ENCODE measurements at places on chromosomes 4 and X.

- peak; percentile 9 for DNase-seq
Observed at GRCh38 chr4:83599183-83599582, 63.3 kb downstream of the GPAT3 start.

DNA sequence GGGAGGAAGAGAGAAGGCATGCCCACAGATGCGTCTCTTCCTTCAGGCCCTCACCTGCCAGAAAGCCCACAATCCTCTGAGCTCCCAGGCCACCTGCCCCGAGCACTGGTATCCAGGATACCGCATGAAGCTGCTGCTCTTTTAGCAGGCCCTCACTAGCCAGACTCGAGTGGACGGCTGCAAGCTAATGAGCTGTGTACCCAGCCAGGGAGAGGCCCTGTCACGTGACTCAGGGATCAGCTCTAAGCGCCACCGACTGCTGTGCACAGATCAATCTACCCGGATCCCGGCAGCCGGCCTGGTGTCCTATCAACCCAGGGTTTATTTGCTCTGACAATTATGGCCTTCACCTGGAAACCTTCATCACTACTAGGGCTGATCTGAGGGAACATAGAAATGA is 39.0 kb downstream of the BCOR start:
- DNase-seq = peak; percentile 17

DNA sequence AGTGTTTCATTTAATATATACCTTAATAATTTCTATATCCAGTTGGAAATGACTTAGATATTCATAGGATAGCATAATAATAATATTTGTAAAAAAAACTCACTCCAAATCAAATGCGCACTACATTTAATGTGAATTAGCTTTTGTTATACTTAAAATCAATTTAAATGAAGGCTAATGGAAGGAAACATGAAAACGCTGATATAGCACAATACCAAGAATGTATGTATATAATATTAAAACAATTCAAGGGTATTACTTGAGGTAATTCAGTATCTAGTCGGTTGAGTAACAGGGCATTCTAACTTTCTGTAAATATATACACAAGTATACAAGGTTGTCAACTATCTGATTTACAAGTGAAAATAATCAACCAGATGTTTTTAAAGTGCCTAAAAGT is 307.1 kb upstream of the TEX13C start:
- no peak for DNase-seq

- no peak for DNase-seq
Observed at GRCh38 chr4:63393544-63393943, 1015.7 kb downstream of the TECRL start.

- DNase-seq = no peak
Observed at GRCh38 chr4:8582941-8583654, 2.9 kb downstream of the GPR78 start.

DNA sequence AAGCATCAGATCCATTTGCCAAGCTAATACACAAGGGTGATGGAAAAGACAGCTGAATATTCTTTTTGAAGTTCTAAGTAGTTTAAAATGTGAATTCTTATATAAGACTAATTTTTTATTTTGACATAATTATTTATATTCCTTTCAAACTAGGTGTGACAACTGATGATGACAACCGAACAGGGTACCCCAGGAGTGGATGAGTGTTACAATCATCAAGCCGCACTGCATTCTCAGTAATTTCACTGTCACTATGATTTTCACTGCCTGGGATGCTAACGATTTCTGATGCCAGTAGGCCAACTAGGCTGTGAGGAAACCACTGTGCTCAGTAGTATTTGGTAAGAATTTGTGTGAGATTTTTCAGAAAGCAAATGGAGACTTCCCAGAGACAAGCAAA is 317.5 kb downstream of the ARAP2 start:
- no peak for DNase-seq

- no peak for DNase-seq
Observed at GRCh38 chr4:156085100-156085499, 131.4 kb upstream of the CTSO start.

GRCh38 chrX:51893931-51894696 is 691 bp downstream of the MAGED1 start:
- peak; percentile 43 for DNase-seq

Data from G401 (cell line).